ENCODE measurements at places on chromosomes 2 and 18.

GRCh38 chr2:168852481-168852880, 37.7 kb downstream of the SPC25 start:
- no peak for DNase-seq

DNA sequence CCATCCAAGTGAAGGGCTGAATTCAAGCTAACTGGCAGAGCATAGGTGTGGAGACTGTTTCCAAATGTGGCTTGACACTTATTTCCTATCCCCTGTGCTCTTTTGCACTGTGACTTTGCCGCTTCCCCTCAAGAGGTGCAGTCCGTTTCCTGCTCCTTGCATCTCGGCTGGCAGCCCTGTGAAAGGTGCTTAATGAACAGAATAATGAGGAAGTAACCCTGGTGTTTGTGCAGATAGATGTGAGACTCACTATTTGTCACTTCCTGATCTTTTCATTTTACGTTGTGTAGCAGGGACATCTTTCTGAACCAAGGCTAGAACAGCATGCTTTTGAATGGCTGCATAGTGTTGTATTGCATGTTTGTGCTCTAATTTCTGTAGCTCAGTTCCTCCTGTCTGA, 60.8 kb downstream of the CEP192 start:
- DNase-seq, result no peak

DNA sequence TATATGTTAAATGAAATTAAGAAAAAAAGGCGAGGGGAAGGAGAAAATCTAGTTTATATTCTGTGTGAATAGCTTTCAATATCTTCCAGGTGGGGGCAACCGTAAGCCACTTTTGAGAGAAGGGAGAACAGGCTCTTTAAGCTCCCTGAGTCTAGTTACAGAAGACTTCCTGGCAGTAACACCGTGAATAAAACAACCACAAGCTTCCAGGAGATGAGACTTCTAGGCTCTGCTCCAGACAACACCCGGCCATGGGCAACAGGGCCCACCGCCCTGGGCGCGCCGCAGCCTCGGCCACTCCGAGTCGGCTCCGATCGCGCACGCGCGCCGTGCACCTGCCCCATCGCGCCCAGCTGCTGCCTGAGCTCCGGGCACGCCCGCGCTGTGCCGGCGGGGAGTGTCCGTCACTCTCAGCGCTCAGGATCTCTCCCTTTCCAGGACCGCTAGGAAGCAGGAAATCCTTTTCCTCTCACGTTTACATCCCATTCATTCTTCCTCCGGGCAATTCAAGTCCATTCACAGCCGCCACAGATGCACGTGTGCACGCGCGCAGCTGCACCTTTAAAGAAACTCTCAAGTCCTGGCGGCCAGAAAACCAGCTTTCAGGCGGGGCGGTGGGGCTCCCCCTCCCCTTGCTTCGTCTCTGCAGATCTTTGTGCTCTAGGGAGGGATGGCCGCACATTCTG, 19.4 kb upstream of the PAX3 start:
- peak; percentile 42 for DNase-seq

DNA sequence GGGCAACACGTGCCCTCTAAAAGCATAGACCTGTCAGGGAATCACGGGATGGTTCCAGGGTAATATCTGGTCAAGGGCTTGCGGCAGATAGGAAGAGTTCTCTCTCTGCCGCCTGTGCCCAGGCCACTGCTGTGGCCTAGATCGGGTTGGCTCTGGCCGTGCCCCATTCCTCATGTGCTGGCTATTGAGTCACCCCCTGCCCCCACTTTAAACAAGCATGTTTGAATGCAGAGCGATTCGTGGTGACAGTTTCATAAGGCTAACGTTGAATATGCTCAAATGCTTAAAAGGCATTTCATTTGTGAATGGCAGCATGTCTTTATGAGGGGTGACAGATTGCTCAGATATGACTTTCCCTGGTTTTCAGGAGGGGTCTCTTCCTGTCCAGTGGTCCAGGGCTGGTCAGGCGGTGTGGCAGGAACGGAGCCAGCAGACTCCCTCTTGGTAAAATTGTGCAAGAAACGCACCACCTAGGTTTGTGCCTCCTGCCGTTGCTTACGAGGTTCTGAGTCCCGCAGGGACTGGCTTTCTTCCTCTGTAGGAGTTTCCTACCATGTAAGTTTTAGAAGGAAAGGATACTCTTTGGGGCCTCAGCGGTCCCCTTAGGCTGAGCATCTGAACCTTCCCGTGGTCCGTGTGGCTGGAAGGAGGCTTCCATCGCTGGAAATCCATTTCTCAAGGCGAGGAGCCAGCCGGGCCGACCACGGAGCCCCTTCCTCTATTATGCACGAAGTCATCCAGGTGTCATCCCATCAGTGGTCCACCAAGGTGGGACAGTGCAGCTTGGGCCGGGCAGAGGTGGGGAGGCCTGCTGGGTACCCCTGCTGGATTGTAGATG, 50.2 kb downstream of the AGAP1 start:
- DNase-seq, result no peak

GRCh38 chr2:159183346-159183745, 103.2 kb downstream of the WDSUB1 start:
- no peak for DNase-seq

- no peak for DNase-seq
These were observed 713.9 kb upstream of the CDH2 start for GRCh38 chr18:28890791-28891190.

GRCh38 chr2:189505492-189505891, 64.2 kb downstream of the WDR75 start:
- DNase-seq, result no peak

DNA sequence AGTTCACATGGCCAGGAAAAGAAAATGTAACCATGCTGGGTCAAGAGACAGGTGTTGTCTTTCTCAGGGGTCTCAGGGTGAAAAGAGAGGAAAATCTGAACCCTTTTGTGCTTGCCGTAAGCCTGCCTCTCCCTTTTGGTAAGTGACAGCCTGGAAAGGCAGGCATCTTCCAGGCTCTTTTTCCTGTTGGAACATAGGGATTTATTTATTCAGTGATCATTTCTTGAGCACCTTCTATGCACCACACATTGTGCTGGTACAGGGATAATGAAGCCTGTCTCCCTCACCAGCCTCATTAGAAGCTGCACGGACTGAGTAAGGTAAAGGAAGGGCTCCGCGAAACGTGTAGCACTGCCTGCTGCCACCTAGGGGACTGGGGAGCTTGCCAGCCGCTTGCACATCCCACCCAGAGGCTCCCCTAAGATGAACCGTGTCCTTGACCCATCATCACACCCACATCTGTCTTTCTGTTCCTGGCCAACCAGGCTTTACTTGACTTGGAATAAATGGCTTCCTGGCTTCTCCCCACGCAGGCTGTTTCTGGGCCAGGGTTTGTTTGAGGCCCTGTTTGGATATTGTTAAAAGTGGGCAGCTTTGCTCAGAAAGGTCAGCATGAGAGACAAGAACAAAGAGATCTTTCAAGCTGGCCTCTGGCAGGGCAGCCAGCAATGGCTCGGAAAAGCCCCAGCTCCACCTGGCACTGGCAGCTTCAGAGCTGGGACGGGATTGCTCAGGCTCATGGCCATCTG, 73.3 kb upstream of the MCFD2 start:
- DNase-seq, result peak; percentile 96

DNA sequence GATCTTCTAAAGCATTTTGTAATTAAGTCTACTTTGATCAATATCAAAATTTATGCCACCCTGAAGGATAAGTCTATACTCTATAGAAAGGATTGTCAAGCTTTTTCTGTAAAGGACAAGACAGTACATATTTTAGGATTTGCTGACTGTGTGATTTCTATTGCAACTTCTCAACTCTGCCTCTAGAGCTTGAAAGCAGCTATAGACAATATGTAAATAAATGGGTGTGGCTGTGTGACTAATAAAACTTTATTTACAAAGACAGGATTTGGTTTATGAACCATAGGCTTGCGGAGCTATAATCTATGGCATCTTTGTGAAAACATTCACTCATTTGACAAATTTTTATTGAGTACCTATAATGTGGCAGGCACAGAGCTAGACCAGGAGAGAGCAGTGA, 18.4 kb downstream of the UPP2 start:
- DNase-seq, result no peak

- DNase-seq, result no peak
These were observed 70.0 kb downstream of the SLC25A12 start for GRCh38 chr2:171824086-171824485.

GRCh38 chr2:238015705-238016104, 45.1 kb upstream of the SCLY start:
- DNase-seq, result no peak

DNA sequence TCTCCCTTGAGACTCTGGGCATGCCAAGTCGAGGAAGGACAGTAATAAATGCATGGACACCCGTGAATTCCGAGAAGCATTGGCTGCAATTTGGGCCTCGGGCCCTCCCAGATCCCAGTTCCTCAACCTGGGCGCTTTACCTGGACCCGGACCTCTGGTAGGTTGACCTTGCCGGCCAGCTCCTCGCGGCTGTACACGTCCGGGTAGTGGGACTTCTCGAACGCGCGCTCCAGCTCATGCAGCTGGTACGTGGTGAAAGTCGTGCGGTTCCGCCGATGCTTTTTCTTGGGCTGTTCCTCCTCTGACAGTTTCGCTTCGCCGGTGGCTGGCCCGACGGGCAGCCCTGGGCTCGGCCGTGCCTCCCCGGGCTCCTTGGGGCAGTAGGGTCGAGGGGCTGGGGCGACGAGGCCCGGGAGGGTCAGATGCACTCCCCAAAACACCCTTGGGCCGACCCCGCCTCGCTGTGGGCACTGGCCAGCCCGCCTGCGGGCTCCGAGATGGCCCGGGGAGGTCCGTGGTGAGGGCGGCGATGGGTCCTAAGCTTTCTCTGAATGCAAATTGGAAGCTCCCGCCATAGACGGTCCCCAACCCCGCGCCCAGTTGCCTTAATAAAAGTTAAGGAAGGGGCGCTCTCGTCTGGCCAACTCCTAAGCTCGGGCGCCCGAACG, 899 bp downstream of the RAX start:
- no peak for DNase-seq

GRCh38 chr18:74529811-74530583, 4.3 kb upstream of the CNDP1 start:
- no peak for DNase-seq

GRCh38 chr2:197950006-197950405, 145.6 kb downstream of the PLCL1 start:
- no peak for DNase-seq

DNA sequence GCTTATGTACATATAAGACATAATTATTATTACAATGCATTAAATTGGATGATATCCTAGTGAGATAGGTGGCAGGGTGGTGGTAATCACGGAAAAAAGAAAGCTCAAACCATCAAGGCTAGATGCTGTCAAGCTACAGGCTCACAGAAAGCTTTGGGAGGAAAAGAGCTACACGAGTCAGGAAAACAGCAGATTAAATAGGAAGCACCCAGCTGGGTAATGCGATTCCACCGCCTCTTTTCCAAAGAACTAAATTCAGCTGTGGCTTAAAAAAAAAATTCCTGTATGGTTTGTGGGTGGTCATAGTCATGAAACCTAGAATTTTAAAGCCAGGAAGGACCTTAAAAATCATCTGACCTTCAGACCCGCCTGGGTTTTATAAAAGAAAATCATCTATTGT, 23.7 kb upstream of the PTPN4 start:
- no peak for DNase-seq

DNA sequence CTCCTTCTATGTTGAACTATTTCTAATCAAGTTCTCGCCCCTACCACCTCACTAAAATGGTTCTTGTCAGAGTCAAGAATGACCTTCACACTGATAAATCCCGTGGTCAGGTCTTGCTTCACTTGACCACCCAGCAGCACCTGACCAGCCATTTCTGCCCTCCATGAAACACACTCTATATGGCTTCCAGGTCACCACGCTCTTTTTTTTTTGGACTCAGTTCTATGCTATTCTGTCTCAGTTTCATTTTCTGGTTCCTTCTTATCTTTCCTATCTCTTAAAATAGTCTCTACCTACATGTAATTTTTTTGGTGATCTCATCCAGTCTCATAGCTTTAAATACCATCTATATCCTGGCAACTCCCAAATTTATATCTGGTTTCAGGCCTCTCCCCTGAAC, 11.4 kb downstream of the EIF2AK3 start:
- no peak for DNase-seq

GRCh38 chr2:230942371-230942770, 17.3 kb upstream of the GPR55 start:
- DNase-seq, result no peak

DNA sequence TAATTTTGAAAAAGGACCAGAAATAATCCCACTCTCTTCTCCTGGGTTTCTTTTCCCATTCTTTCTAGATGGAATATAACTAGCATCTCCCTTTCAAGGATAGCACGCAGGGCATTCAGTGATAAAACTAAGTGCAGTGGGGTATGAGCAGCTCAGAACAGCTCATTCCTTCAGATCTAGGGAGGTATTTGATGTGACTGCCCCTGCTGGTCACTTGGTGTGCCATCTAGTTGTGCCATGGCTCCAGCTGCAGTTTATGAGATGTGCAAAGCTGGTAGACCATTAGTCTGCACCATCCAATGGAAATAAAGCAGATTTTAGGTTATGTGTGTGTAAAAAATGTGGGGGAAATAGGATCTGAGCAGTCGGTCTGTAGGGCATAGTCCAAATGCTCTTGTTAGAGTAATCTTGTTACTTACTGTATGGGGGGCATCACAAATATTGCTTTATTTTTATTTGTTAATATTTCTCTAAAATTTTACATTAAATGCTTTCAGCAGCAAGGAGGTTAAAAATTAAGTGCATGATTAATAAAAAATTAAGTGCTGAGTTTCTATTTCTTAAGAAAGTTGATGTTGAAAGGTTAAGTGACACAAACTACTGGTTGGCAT, 38.9 kb downstream of the CTAGE1 start:
- DNase-seq, result no peak

DNA sequence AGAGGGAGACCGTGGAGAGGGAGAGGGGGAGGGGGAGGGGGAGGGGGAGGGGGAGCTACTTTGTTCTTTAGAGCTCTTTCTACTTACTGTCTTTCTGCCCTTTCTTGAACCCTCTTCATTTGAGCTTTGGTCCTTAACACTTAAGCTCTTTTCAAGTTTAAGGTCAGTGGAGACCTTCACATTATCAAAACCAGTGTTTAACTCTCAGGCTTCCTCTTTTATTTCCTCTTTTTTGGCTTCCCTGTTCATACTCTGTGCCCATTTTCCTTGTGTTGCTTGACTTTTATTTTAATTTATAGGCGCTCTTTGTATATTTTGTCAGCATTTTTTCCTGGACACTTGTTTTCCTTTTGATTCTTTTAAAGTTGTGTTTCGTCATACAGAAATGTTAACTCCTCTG, 37.1 kb downstream of the ACSL3 start:
- DNase-seq, result no peak

DNA sequence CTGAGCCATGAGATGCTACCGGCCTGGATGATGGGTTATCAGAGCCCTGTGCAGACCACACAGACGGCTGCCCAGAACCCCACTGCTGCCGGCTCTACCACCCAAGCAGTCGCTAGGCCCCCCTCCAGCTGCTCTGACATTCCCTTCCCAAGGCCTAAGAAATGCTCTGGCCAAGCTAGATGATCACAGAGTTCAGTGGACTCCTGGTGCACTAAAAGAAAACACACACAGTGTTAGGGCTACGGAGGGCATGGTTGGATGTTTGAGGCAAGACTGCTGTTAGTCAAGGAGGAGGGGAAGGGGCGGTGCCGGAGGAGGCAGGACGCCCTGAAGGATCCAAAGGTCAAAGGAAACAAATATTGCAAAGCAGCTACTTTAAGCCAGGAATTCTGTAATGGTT, 174.5 kb downstream of the MYCN start:
- DNase-seq, result no peak

GRCh38 chr2:236507393-236508085, 62.1 kb upstream of the ACKR3 start:
- no peak for DNase-seq

- DNase-seq, result no peak
These were observed 65.9 kb upstream of the STPG4 start for GRCh38 chr2:47221039-47221438.

Measured in putamen (tissue), 1 donor.